ENCODE measurements at places on chromosomes 3 and 15. TPM values are rescaled to one million over a fixed set of nuclear protein-coding genes. Genes with fewer than 3 reads are reported as not detected.

GRCh38 chr15:66884115-66884622 is 181.2 kb upstream of the SMAD3 start:
- DNase-seq = no peak

- DNase-seq = no peak
Measured at GRCh38 chr3:168467115-168467714, 371.5 kb upstream of the GOLIM4 start.

- no peak for DNase-seq
Measured at GRCh38 chr3:7977245-7978086, 524.2 kb upstream of the LMCD1 start.

GRCh38 chr3:50290161-50290641 is 2.0 kb downstream of the IFRD2 start:
- DNase-seq = no peak

DNA sequence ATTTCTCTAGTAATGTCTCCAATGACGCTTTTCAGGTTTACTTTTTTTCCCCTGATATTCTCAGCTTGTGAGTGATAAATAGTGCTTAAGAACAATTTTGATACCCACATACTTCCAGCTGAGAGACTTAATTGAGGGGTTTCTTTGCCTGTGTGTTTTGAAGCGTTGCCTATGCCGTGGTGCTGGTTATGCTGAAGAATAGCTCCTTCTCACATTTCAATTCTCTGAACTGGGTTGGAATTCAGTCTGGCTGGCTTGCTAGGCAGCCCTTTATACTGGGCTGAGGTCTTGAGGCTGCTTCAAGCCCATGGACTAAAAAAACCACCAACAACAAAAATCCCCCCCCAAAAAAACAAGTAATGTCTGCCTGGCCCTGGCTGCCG is 87.4 kb downstream of the CHST2 start:
- DNase-seq = no peak

GRCh38 chr3:28232659-28233058 is 8.8 kb upstream of the CMC1 start:
- no peak for DNase-seq

GRCh38 chr3:132654190-132654589 is 5.4 kb downstream of the ACAD11 start:
- no peak for DNase-seq

DNA sequence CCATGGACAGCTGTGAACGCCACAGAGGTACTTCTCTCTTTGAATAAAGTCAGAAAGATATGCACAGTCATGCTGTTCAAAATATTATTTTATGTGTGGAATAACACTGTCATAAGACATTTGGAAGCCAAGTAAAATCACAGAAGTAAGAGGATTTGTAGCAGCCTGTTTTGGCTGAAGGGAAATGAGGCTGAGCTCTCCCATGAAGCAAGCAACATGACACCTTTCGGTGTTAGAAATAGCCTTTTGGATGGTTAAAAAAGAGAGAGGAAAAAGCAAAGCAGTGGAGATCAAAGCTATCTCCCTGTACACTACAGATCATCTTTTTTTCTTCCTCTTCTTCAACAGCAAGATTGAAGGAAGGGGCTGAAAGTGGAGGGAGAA is 755.3 kb downstream of the ROBO1 start:
- DNase-seq = no peak

DNA sequence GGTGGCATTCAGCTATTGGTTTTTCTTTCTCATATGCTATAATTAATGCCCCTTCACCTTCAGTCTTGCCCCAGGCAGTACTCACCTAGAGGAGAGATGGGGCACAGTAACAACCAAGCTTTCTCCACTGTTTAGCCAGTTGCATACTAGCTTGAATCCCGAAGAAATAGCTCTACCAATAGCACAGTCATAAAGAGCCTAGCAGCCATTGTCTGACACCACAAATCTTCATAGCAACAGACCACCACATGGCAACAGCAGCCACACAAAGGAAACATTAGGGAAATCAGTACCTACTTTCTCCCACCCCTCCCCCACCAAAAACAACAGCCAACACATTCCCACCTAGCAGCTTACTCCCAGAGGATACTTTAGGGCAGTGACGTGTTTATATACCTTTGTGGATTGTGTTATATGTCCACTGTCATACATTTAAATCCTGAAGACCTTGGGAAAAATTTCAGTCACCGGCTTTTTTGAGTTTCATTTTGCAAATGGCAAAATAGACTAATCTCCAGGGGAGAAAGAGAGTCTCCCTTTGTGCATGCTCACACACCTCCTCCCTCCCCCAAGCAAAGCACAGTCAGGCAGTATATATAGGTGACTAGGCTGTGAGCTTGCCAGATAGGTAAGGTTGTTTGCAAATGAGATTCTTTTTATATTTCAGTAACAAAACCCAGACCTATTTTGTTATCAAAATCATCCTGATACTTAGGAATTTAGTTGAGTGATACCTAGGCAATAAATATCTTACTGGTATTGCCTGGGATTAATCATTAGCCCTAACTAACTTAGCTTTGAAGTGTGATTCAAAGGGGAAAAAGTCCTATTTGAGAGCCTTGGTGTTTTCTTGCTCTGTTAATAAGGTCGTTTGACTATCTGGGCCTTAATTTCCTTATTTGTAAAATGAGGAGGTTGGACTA is 140.6 kb downstream of the RBPMS2 start:
- peak; percentile 58 for DNase-seq

GRCh38 chr15:45265506-45265905 is 13.5 kb downstream of the SLC28A2 start:
- DNase-seq = no peak

- DNase-seq = no peak
Measured at GRCh38 chr3:148990236-148990635, 1.1 kb upstream of the GYG1 start.

DNA sequence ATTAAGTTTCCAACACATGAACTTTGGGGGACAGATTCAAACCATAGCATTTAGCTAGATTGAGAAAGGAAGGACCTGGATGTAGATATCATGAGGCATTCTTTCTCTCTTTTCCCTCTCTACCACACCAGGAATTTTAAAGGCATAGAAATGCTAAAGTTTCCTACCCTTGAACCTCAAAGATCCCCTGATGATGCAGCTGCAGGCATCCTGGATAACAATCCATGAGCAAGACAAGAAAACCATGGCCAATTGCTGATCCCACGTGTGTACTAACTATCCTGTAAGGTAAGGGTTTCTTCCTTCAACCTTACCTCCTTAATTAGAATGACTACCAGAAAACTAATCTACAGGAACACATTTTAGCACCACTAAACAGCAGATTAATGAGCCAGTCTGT is 36.8 kb downstream of the CPNE4 start:
- no peak for DNase-seq

GRCh38 chr15:69090197-69090948 is 70.1 kb upstream of the GLCE start:
- DNase-seq = no peak

GRCh38 chr3:111269777-111270176 is 198.2 kb downstream of the NECTIN3 start:
- DNase-seq = no peak

GRCh38 chr3:59451800-59452746 is 402.2 kb upstream of the CFAP20DC start:
- DNase-seq = no peak

DNA sequence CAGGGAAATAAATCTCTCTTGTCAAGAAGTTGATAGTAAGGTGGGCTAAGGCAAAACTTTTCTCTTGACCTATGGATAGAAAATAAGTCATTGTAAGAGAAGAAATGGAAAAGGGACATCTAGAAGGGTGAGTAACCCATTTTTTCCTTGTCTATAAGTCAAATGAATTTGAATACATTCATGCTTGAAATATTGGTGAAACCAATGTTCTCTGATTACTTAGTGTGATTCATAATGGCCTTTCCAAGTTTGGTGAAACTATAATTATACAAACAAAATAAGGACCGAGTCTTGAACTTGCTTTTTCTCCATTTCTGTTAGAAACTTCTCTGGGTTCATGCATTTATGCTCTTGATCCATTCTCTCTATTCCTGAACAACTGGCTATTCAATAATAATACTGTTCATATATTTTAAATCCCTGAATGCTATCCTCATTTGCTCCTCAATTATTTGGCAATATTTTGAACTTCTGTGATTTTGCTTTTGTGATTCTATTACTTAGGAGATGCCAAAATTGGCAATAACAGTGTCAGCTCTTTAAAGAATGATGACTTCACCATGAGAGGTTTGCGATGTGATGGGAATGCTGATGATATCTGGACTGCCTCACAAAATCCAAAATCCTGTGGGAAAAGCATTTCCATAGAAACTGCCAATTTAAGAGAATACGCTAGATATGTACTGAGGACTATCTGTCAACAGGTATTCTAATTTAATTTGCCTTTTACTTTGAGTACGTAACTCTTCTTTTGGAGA is 12.3 kb downstream of the P2RY12 start:
- DNase-seq = no peak

GRCh38 chr3:147701195-147701594 is 292.0 kb downstream of the ZIC1 start:
- no peak for DNase-seq

GRCh38 chr3:9951598-9951961 is 628 bp downstream of the PRRT3 start:
- DNase-seq = no peak

- no peak for DNase-seq
Measured at GRCh38 chr15:101623367-101624304, 28.5 kb downstream of the TM2D3 start.

GRCh38 chr15:59199626-59200465 is 6.8 kb upstream of the LDHAL6B start:
- DNase-seq = no peak

DNA sequence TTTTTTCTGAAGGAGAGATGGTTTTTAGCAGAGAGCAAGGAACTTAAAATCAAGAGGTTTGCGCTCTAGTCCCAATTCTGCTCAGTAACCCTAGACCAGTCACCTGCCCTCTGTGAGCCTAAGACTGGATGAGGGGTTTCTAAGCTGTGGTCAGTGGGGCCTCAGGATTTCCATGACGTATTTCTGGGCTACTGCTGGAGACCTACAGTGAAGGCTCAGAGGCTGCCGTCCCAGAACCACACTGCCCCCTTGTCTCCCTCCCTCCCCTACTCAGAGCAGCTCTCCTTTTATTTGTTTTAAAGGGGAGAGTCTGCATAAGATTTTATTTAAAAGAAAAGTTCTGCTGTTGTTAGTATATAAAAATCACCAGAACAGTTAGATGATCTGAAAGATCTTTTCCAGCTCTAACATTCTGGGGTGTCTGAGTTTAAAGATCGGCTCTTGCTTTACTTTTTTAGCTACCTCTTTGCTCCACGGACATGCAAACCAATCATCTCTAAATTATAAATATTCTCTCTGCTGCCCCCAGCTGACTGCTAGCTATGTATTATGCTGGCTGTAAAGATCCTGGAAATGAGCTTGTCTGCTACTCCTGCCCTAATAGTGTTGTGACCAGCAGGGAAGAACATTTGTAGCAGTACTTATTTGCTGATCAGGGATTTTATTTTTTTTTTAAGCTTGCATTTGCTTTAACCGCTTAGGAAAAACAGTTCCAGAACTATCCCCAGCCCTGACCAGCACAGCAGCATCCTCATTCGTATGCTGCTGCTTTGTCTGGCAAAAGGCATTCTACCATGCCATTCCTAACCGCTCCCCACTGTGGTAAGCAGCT is 28.6 kb upstream of the NDUFB4 start:
- DNase-seq = no peak

DNA sequence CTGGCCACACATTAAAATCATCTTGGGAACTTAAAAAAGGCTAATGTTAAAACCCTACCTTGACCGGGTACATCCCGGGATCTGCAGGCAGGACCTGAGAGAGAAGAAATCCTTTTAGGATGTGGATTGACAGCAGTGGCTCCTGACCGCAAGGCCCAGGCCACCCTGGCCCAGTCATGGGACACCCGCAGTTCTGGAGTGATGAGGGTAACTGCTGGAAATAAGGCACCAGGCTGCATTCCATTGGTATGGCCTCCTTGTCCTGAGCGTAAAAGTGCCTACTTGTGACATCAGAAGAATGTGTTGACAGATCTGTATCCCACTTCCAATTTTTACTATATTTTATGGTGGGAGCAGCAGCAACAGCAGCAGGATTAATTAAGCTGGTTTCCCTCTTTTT is 63.4 kb upstream of the GSK3B start:
- DNase-seq = no peak

The CAMK2N2 gene
- polyA plus RNA-seq = 0.29 TPM

The MUC4 gene
- polyA plus RNA-seq = not detected

The GCHFR gene
- 28.7 TPM for polyA plus RNA-seq

The GPR62 gene
- 0.32 TPM for polyA plus RNA-seq

The TWF2 gene
- polyA plus RNA-seq = 75.3 TPM

The IL17RB gene
- polyA plus RNA-seq = 0.43 TPM

The MCF2L2 gene
- 0.44 TPM for polyA plus RNA-seq

The GREM1 gene
- 1.2 TPM for polyA plus RNA-seq

All from urinary bladder (tissue), 4 donors.